CD14-positive monocyte (primary cell): ENCODE measurements at places on chromosomes 12 and 14.

- DNase-seq = no peak
Observed at GRCh38 chr12:108282676-108283075, 56.4 kb downstream of the CMKLR1 start.

DNA sequence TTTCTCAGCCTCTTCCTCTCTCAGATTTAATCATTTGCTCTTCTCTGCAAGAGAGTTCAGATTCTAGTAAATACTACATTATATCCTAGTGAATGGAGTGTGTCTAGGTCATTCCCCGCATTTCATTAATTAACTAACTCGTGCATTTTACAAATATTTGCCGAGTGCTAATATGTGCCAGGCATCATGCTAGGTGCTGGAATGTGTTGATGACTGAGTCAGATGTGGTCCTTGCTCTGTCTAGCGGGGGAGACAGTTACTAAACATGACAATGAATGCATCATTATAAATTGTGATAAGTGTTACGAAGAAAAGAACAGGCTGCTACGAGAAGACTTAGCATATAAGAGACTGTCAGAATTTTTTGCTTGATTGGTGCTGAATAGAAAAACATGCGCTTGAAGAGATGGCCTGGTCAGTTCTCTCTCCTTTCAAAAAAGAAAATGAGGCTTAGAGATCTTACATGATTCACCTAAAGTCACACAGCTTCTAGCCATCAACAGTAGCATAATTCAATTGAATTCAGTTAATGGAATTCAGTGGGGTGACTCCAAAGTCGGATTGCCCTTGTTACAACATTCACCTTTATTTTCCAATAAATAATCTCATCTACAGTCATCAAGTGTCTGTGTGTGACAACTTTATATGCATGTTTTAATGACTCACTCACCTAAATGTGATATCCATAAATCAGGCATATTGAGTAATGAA lies 48.7 kb upstream of the MAX start:
- DNase-seq = no peak

- no peak for DNase-seq
Observed at GRCh38 chr12:40253936-40254335, 29.1 kb downstream of the LRRK2 start.

DNA sequence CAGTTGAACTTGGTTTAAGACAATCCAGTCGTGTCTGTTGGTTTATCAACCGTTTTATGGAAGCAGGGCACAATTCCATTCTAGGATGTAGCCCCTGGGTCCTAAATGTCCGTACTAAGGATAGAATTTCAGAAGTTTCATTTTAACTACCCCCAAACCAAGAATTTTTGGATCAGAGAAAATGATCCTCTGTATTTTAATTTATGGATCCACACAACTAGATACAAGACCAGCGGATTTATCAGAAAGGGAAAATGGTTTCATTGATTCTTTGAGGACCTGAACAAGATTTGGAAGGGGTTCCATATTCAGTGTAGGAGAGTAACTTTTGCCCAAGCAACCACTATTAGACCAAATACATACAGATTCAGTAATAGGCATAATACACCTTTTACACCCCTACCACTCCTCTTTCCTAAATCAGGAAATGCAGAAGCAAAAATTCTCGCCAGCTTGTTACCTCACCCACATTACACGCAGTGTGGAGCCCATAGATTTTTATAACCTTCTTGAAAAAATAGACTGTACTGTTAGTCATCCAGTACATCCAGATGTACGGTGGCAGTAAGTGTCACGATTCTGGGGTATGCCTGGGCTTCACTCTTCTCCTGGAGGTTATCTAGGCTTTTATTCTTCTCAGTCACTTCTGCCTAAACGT lies 1.4 kb upstream of the FBXL14 start:
- DNase-seq = no peak

DNA sequence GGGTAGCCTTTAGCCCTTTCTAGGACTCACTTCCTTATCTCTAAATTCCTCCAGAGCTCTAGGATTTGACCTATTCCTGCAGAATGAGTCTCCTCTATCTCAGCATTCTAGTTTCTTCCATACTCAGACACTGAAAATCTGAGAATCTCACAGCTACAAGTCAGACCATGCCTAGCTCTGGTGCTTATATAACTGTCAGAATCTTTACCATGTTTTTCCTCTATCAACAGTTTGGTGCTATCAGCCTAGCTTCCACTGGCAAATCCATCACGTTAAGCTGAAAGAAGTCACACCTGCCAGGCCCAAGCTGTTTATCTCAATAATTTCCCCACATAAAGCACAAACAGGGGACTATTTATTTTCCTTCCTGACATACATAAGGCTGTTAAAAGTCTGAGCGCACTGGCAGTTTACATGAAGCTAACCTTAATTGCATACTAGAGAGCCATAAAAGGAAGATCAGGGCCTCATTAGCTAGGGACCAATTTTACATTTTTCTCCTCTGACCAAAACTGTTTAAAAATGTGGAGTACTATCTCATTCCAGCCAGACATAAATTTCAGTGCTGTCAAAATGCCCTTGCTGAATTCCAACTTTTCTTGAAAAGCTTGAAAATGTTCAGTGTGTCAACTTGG lies 270.5 kb downstream of the C12orf75 start:
- DNase-seq = no peak

GRCh38 chr14:54338696-54339317 lies 58.0 kb upstream of the CDKN3 start:
- DNase-seq = no peak

DNA sequence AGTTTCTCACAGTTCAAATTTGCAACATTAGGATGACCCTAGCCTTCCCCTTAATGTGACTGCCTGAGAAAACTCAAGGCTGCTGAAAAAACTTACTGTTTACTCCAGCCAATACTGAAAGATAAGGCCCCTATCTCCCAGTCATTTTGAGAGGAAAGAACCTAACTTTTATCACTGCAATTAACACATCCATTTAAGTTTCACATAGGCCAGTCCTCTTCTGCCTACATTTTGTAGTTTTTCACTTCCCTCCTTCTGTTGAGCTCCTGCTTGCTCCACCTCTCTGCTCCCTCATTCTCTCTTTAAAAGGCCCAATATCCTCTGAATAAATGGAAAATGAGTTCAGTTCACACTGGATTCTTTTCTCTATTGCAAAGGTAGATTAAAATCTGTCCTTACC lies 1996.2 kb upstream of the FLRT2 start:
- DNase-seq = no peak

GRCh38 chr12:40874868-40875267 lies 182.6 kb downstream of the CNTN1 start:
- DNase-seq = no peak

GRCh38 chr14:76780875-76781647 lies 19.8 kb downstream of the VASH1 start:
- DNase-seq = no peak

GRCh38 chr14:52878469-52878868 lies 72.4 kb downstream of the FERMT2 start:
- no peak for DNase-seq

DNA sequence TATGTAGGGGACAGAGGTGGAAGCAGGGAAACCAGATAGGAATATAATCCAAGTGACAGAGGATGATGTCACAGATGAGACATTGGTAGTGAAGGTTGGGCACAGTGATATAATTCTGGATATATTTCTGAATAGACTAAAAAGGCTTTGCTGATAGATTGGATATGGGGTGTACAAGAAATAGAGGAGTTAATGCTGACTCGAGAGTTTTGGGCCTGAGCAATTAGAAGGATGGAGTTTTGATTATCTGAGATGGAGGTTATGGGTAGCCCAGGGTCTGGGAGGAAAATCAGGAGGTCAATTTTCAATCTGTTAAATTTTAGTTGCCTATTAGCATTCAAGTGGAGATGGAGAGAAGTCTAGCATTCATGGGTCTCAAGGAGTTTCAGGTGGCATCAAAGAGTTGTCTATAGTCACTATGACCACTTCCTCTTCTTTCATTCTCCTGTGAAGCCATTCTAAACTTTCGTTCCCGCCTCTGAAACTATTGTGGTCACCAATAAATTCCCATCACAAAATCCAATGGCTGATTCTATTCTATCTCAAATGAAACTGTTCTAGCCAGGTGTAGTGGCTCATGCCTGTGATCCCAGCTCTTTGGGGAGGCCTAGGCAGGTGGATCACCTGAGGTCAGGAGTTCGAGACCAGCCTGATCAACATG lies 10.6 kb upstream of the ANO6 start:
- DNase-seq = peak; percentile 49

DNA sequence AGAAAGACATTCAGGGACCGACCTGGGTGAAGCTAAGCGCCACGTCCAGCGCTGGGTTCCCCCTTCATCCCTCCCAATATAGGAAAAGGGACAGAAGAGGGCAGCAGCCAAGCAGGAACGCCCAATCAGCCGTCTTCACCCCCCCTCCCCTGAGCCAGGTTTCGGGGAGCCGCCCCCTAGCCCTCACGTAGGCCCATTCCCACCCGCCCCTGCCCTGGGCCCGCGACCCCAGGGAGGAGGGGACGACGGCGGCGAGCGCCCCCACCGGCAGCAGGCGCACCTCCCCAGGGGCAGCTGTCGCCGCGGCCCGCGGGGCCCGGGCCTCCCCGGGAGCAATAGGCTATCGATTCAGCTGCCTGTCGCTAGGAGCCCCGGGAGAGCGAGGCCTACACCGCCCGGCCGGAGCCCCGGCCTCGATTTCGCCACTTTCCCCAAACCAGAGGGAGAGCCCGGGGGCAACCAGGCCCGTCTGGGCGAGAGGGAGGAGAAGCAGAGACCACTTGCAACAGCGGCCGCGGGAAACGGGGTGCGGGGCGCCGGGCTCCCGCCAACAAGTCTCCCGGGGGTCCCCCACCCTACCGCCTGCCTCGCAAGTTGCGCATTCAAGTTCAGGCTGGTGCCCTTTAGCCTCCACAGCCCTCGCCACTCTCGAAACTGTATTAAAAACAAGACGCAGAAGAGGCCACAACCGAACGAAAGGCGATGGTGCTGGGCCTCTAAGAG lies 1.3 kb downstream of the DCAF5 start:
- peak; percentile 68 for DNase-seq

DNA sequence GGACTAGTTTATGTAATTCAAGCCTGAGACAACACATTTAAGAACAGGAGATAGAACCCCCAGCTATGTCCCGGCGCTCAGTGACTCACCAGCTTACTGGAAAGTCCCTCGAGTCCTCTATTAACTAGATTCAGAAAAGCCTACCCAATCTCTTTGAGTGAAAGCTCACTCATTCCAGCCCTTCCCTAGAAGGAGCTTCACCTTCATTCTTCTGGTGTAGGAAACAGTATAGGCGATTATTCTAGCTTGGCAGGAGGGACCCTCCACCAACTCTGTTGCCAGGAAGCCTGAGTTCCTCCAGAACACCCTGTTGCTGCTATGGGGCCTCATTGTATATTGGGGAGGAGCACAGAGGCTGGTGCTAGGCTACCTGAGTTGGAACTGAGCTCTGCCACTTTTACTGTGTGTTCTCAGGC lies 57.2 kb upstream of the AEBP2 start:
- no peak for DNase-seq

- DNase-seq = no peak
Observed at GRCh38 chr12:135138-135537, 68.6 kb downstream of the IQSEC3 start.

DNA sequence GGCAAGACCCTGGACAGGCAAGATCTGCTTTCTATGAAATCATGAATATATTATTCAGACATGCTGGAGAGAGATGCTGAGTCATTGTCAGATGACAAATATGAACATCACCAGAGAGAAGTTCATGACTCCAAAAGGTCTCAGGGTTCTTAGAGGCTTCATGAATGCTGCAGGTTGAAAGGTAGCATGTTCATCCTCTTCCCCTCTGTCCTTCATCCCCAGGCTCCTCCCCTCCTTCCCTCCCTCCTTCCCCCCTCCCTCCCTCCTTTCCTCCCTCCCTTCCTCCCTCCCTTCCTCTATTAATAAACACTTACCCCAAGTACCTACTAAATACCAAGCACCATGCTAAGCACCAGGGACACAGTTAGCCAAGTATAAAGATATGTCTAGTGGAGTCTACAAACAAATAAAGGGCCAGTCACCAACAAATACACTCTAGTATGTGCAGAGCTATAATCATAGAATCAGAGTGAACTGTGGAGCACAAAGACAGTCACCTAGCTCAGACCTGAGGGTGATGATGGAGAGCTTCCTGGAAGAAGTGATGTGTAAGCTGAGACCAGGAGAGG lies 46.2 kb downstream of the RPH3A start:
- peak; percentile 48 for DNase-seq

GRCh38 chr14:94103554-94104150 lies 6.9 kb upstream of the IFI27 start:
- no peak for DNase-seq

DNA sequence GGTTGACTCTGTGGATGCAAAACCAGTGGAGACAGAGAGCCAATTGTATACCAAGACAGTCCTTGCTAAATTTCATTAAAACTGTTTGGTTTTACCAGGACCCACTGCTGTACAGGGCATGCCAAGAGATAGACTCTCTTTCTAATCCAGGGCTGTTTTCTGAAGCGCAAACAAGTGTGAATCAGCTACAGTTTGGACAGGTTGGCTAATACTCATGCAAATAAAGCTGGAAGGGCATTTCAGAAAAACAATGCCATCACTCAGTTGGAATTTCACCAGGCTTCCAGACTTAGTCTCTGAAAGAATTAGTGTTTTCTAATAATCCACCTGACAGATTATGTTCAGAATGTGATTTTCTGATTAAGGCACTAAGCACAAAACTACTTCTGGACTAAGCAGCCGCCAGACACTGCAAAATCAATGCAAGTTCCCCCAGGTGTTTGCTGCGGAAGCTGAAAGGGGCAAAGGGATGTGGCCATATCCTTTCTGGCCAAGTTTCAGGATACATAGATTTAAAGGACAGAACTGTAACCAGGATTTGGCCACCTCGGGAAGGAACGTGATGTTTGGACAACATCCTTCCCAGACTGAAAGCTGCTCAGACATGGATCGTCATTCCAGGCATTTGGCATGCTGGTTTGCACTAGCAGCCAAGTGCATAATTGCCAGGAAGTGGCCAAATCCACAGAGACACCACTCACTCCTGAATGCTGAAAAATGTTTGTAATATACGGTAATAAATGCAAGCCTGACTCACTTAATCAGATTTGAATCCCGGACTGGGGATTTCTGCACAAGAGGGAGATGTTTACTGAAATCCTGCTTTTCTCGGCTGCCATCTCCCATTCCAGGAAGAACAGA lies 32.0 kb upstream of the CDKN3 start:
- DNase-seq = no peak

GRCh38 chr12:128318341-128318740 lies 51.4 kb downstream of the TMEM132C start:
- no peak for DNase-seq

- no peak for DNase-seq
Observed at GRCh38 chr14:99538275-99538674, 57.1 kb downstream of the CCNK start.

DNA sequence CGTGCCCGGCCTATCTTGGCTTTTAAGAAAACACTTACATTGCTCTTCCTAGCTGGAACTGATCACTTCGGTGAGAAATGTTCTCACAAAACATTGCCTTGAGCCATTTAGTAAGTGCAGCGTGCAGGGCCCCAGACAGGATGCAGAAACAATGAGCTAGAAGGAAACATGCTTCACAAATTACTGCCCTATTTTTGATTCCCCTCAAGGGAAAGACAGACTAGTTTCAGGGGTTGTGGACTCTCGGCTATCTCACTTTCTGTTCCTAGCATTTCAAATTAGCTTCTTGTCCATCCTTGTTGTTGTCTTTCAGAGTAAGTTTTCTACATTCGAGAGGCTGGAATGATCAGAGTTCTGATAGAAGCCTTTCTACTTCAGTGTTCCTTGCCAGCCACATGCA lies 21.6 kb downstream of the TGFB3 start:
- DNase-seq = no peak

GRCh38 chr12:93723568-93723930 lies 46.4 kb downstream of the CRADD start:
- DNase-seq = no peak

- no peak for DNase-seq
Observed at GRCh38 chr12:119589634-119590033, 3.9 kb upstream of the TMEM233 start.

GRCh38 chr12:131555197-131555846 lies 155.6 kb upstream of the SFSWAP start:
- no peak for DNase-seq
